ENCODE measurements at places on chromosomes 3 and 15. TPM values are rescaled to one million over a fixed set of nuclear protein-coding genes. Genes with fewer than 3 reads are reported as not detected.

Gene RLBP1
- total RNA-seq = not detected

Gene MTHFS
- 22.4 TPM for total RNA-seq

Gene GOLGA8G
- total RNA-seq = not detected

Gene SCN11A
- not detected for total RNA-seq

Gene IVD
- 84.4 TPM for total RNA-seq
